Natural killer cell treated with Interleukin-12 subunit alpha and Interleukin-12 subunit beta and Interleukin-15 and Interleukin-18, amount 100 ng/mL, for 72 hours (primary cell): ENCODE measurements at places on chromosomes 13 and 19.

DNA sequence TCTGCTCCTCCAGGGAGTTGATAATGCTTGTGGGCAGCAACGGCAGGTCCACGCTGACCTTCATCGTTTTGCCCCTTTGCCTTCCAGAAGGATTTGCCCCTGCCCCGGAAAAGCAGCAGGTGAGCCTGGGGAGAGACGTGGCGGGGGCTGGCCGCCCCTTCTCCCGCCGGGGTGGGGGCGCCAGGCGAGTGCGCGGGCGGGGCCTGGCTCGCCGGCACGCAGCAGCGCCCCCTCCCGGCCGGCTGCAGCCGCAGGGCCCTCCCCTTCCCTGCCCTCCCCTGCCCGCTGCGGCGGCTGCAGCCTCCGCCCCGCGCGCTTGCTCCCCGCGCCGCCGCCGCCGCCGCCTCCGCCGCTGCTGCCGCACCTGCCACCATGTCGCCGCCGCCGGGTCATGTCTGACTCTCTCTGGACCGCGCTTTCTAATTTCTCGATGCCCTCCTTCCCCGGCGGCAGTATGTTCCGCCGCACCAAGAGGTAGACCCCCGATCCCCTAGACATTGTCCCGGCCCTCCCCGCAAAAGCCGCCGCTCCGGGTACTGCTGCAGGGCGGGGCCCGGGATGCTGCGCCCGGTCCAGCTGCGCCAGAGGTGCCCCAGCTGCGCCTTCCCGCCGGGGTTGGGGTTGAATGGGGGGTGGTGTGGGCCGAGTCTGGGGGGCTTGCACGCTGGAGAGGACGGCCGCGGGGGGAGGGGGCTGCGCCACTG lies at the start of gene MAST1:
Gene MAST1, plus strand, starts transcription at position 334 of the 704 bp plus-strand sequence. Its CDS starts 58 bp downstream, at position 392.
- H3K27ac ChIP-seq = no peak within 1 kb of the TSS
- no peak for DNase-seq
- H3K27me3 ChIP-seq = peaks cover 64% of the 10 kb centered on the region
- H3K4me1 ChIP-seq = peaks cover 29% of the 10 kb centered on the region
- peaks cover 10% of the 10 kb centered on the region for H3K36me3 ChIP-seq
- peak within 1 kb of the TSS; percentile 80 for H3K4me3 ChIP-seq

DNA sequence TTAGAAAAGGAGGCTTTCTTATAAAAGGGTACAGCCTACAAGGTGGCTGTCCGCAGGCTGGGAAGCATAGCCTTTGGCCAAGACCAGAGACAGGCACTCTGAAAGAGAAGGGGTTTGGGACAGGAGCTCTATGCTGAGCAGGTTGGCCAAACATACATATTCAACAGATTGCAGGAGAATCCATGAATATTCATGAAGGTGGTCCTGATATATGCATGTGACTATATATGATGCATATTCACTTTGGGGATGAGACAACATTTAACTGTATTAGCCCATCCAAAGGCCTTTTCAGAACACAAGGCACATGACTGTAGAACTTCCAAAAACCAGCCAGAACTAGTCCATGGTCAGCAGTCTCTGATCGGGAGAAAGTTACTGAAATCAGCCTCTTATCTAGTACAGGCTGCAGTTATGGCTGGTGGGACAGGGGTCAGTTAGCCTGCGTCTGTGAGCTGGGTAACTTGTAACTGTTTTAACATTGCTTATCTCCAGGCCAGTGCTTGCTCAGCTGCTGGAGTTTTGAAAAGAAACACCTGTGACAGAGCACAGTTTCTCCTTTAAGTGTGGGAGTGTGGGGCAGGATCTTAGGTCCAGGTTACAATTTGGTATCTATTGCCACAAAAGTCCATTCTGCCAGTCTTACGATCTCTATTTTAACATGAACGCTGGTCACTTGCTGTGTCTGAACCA lies 924.2 kb downstream of the UQCRFS1 start:
- H3K27ac ChIP-seq = no peak overlapping the region
- no peaks in the 10 kb centered on the region for H3K4me1 ChIP-seq
- H3K4me3 ChIP-seq = no peak overlapping the region

GRCh38 chr19:19271828-19272599 lies 1.1 kb downstream of the TM6SF2 start:
- H3K27ac ChIP-seq = no peak overlapping the region
- peaks cover 11% of the 10 kb centered on the region for H3K4me1 ChIP-seq
- no peaks in the 10 kb centered on the region for H3K36me3 ChIP-seq
- H3K27me3 ChIP-seq = peaks cover 9% of the 10 kb centered on the region
- no peak overlapping the region for H3K4me3 ChIP-seq

DNA sequence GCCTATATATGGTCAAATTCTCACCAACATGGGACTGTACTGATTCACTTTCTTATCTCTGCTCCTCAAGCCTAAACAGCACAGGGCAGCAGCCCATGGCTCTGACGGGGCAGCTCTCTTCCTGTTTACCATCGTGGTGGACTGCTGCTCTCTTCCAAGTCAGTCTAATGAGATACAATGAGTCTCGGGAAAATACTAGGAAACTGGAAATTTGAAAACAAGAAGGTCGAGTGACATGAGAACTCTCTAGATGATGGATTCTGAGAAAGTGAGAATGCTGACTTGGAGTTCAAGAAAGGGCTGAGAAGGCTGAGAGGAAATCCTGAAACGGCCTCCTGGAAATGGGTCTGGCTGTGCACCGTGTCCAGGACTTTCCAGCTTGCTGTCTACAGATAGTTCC lies 122.8 kb upstream of the ARGLU1 start:
- no peak overlapping the region for H3K4me3 ChIP-seq
- no peaks in the 10 kb centered on the region for H3K4me1 ChIP-seq
- H3K36me3 ChIP-seq = no peaks in the 10 kb centered on the region
- no peaks in the 10 kb centered on the region for H3K27me3 ChIP-seq
- no peak for DNase-seq

DNA sequence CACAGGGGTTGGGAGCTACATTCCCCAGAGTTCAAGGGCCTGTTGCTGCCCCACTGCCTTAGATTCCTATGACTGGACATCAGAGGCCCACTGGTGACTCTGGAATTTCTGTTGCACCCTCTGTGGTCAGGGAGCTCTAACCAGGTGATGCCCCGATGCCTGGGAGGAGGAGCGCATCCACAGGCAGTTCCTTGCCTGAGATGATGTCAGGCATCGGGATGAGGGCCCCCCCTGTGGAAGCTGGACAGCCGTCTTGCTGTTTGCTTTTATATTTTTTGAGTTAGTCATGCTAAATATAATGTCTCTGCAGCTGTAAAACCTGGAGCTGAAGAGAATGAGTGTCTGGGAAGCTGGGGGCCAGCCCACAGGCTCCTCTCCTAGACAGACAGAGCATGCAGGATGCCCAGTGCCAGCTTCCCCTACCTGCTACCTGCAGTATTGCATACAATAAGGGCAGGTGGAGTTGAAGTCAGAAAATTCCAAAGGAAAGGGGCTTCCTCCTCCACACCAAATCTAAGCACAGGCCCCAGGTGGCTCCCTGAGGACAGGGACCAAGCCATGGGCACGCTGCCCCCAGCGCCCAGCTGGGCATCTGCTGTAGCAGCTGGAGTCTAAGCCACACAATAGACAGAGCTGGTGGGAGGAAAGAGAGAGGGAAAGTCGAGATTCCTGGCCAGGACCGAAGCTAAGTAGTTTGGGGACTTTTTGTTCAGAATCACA lies 16.2 kb downstream of the COL4A2 start:
- H3K27me3 ChIP-seq = peaks cover 26% of the 10 kb centered on the region
- H3K4me1 ChIP-seq = no peaks in the 10 kb centered on the region
- H3K4me3 ChIP-seq = no peak overlapping the region
- no peaks in the 10 kb centered on the region for H3K36me3 ChIP-seq
- H3K27ac ChIP-seq = no peak overlapping the region
- no peak for DNase-seq

GRCh38 chr19:46885411-46885810 lies 24.6 kb downstream of the ARHGAP35 start:
- no peak for DNase-seq
- no peaks in the 10 kb centered on the region for H3K27me3 ChIP-seq
- H3K4me1 ChIP-seq = peaks cover 20% of the 10 kb centered on the region
- H3K4me3 ChIP-seq = no peak overlapping the region
- no peaks in the 10 kb centered on the region for H3K36me3 ChIP-seq

GRCh38 chr19:52592301-52592700 lies 22.2 kb downstream of the ZNF701 start:
- H3K4me3 ChIP-seq = no peak overlapping the region
- H3K27ac ChIP-seq = no peak overlapping the region
- no peaks in the 10 kb centered on the region for H3K27me3 ChIP-seq
- H3K4me1 ChIP-seq = peaks cover 6% of the 10 kb centered on the region
- peaks cover 37% of the 10 kb centered on the region for H3K36me3 ChIP-seq

DNA sequence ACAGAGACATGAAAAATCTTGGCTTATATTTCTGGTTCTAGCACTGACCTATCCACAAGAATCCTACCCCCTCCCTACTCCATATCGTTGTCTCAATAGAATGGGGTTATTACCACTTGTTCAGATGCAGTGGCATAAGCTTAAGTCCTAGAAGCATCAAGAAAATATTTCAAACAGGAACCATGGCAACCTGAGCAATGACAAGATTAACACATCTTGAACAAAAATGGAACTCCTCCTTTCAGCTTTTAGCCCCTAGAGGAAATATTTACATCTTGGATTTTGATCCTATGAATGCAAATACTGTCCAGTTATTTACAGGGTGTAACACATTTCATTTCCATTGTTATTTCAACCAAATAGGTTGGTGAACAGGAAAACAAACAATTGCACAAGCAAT lies 46.1 kb upstream of the TSC22D1 start:
- no peak for DNase-seq
- H3K4me1 ChIP-seq = no peaks in the 10 kb centered on the region
- H3K4me3 ChIP-seq = no peak overlapping the region
- H3K36me3 ChIP-seq = no peaks in the 10 kb centered on the region

GRCh38 chr13:78046331-78046730 lies 127.7 kb upstream of the EDNRB start:
- H3K27me3 ChIP-seq = peaks cover 3% of the 10 kb centered on the region
- H3K4me3 ChIP-seq = no peak overlapping the region
- H3K36me3 ChIP-seq = peaks cover 6% of the 10 kb centered on the region
- H3K4me1 ChIP-seq = no peaks in the 10 kb centered on the region
- DNase-seq = no peak

DNA sequence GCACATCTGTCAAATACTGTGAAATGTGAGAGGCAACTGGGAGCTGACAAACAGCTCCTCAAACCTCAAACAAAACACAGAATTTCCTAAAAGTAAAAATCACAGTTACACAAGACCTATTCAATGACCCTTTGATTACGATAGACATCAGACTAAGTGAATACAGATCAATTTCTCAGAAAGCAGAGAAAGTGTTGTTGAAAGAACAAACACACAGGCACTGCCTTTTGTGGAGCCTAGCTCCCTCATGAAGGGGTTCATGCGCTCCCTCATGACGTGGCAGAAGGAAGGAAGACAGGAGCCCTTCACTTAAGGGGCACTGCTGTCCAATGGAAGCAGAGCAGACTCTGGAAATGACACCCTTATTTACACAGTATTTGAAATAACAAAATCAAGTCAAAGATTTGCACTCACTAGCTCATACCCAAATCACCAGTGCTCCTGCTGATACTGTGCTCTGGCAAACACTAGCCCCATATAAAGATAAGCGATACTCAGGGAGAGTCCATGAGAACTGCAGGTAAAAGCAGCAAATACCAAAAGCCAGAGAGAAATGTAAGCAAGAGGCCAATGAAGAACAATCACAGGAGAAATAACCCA lies 144.9 kb downstream of the KLF12 start:
- no peak for DNase-seq
- peak overlapping the region; percentile 37 for H3K27ac ChIP-seq
- peaks cover 49% of the 10 kb centered on the region for H3K4me1 ChIP-seq
- no peaks in the 10 kb centered on the region for H3K27me3 ChIP-seq

- peak; percentile 44 for DNase-seq
- H3K4me1 ChIP-seq = peaks cover 34% of the 10 kb centered on the region
- H3K27me3 ChIP-seq = no peaks in the 10 kb centered on the region
- no peak overlapping the region for H3K4me3 ChIP-seq
- peaks cover 19% of the 10 kb centered on the region for H3K36me3 ChIP-seq
Observed at GRCh38 chr19:46609511-46610412, 8.6 kb downstream of the CALM3 start.

DNA sequence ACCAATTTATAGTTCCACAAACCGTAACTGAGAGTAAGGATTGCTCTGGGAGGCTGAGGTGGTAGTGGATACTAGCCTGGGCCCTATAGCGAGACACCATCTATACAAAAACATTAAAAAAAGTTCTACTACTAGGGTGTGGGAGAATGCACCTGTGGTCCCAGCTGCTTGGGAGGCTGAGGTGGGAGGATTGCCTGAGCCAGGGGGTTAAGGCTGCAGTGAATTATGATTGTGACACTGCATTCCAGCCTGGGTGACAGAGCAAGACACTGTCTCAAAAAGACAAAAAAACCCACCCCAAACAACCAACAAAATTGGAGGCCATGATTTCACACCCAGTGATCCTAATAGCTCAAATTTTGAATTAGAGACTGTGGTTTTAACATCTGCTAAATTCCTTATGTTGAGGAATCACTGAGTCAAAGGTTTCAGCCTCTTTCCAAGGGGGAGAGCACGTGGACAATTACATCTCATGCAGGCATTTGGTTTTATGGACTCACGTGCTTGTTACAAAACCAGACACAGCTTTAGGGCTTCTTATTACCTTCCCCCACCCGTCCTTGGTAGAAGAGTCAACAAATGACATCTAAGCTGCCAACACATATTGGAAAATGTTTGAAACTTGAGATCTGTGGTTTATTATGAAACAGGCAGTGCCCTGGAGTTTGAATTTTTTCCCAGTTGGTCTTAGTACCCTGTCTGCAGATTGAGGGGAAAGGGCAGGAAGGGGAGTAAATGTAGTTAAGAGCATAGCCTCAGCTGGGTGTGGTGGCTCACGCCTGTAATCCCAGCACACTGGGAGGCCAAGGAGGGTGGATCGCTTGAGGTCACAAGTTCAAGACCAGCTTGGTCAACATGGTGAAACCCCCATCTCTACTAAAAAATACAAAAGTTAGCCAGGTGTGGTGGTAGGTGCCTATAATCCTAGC lies 18.5 kb downstream of the CYP2A6 start:
- peaks cover 14% of the 10 kb centered on the region for H3K4me1 ChIP-seq
- no peak overlapping the region for H3K27ac ChIP-seq
- H3K27me3 ChIP-seq = no peaks in the 10 kb centered on the region
- no peak overlapping the region for H3K4me3 ChIP-seq
